Activated CD4-positive, alpha-beta memory T cell treated with anti-CD3 and anti-CD28 coated beads, Interleukin-2, amount 10 ng/mL, durations not matched to agents 7 days and 5 days (primary cell): ENCODE measurements at places on chromosomes 4 and X. TPM values are rescaled to one million over a fixed set of nuclear protein-coding genes. Genes with fewer than 3 reads are reported as not detected.

DNA sequence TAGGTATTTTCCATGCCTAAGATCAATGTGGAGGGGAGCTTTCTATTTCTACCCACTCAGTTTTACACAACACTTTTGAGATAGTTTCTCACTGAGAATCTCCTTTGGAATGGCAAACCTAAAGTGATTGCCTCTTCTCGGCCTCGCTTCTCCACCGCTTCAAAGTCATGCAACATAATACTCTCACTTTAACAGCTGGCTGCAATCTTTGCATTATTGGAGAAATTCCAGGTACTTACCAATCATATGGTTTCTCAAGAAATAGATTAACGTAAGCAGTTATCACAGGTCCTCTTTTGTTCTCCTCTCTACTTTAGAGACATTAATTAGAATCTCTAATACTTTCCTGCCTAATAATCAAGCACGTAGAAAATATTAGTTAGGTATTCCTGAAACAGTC, 3.7 kb upstream of the IL13RA2 start:
- no peak for DNase-seq

GRCh38 chr4:10115797-10116568, 616 bp downstream of the WDR1 start:
- DNase-seq = peak; percentile 84

DNA sequence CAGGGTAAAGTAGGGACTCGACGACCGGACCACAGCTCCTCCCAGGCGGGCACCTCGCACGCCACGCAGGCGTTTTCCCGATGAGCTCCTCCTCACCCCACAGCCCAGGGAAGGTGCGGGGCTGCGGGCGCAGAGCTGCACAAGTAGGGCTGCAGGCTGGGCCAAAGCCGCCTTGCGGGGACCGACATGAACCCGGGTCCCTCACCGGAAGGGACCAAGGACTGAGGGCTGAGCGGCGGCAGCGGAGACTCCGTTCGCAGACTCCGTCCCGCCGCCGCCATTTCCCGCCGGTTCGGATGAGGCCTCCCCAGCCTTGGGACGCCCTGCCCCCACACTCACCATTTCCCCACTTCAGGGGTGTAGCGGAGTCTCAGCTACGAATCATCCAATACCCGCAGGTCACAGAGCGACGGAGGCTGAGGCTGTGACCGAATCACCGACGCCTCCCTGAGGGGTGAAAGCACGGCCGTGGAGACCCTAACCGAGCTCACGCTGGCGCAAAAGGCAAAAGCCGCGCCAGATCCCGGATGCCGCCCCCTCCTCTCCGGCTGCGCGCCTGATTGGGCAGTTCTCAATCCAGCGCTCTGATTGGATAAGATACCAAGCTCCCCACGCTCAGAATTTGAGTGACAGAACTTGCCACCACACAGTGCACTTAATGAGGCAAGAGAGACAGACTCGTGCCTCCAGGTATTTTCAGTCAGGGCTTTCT, at the start of gene ZNF732:
TSS of gene ZNF732 (minus strand) at position 506 of the 712 bp plus-strand sequence. CDS start at position 342, 164 bp downstream.
- no peak for DNase-seq

- DNase-seq = no peak
Measured at GRCh38 chr4:112130906-112131305, 14.3 kb upstream of the FAM241A start.

The ABCG2 gene
- total RNA-seq = 1.0 TPM

- no peak for DNase-seq
Measured at GRCh38 chr4:85828027-85828890, 353.3 kb downstream of the ARHGAP24 start.

- no peak for DNase-seq
Measured at GRCh38 chr4:103123114-103123513, 23.5 kb upstream of the BDH2 start.

GRCh38 chr4:150584111-150584915, 2.4 kb downstream of the MAB21L2 start:
- DNase-seq = no peak

The NDST3 gene
- not detected for total RNA-seq

DNA sequence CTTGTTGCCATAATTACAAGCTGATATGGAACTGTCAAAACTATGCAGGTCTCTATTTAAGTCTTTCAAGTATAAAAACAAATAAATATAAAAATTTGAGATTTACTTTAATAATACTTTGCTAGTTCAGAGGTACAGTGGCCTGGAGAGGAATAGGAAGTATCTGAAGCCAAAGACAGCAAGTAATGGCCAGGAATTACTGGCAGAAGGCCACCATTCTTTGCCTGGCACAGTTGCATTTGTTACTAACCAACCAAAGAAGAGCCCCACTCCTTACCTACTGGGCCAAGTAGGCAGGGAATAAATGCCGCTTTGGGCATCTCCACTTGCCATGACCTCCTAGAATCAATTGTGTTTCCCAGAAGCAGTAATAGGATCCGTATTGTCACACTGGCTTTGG, 13.8 kb upstream of the ADAMTS3 start:
- DNase-seq = no peak

DNA sequence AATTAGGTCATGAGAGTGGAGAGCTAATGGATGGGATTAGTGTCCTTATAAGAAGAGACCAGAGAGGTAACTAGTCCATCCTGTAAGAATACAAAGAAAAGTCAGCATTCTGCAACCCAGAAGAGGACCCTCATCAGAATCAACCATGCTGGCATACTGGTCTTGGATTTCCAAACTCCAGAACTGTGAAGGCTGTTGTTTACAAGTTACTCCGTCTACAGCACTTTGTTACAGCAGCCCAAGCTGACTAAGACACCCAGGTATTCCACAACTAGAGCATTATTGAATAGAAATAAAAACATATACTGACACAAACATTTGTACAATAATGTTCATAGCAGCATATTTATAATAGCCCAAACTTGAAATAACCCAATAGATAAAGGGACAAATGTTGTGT, 9.2 kb downstream of the TMEM156 start:
- no peak for DNase-seq

- DNase-seq = no peak
Measured at GRCh38 chr4:189098932-189099696, 841.6 kb upstream of the FRG1 start.

DNA sequence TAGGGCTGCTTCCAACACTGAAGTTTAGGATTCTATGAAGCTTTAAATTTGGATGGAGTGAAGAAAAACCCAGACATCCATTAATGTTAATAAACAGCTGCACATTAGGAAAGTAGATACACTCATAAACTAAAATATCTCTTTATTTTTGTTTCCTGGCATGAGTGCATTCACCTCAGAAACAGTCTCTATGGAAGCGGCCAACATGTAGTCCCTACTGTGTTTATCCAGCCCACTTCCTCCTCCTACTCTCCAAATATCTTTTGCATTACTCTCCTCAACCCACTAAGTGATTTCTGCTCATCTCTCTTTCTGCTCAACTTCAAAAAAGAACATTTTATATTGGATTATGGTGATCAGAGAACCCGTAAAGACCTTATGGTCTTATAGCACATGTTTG, 180.3 kb upstream of the MXRA5 start:
- DNase-seq = no peak

DNA sequence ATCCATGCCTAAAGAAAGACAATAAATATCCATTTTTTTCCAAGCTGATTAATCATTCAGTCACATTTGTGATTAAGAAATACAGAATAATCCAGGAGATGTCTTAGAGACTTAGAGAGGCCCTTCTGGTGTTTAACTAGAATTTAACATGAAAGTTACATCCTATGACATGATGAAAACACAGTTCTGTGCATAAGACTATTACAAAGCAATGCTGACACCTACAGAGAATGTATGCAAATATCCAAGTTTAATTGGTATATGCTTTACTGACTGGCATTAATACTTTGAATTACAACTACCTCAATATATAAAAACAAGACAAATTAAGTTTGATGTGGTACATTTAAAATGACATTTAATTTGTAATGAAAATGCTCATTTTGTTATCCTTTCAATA, 17.8 kb upstream of the TLL1 start:
- DNase-seq = no peak

The RAB9B gene
- total RNA-seq = 0.45 TPM

GRCh38 chr4:4950561-4951290, 68.5 kb downstream of the CYTL1 start:
- no peak for DNase-seq

The GPR119 gene
- not detected for total RNA-seq

The NAA11 gene
- not detected for total RNA-seq

DNA sequence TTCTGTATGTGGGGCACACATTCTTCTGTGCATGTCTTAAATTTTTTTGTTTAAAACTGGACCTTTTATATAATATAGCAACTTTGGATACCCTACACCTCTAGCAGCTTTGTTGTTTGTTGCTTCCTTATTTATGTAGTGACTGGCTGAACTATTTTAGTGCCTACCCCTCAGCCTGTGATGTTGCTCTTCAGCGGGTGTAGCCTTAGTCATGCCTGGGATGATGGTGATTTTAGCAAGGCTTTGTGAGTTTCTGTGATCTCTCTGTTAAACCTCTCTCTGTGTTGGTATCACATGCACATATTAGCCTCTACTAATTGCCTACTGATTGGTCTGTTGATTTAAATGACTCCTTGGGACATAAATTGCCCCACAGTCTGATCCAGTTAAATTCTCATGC, 22.8 kb downstream of the USP9X start:
- no peak for DNase-seq

DNA sequence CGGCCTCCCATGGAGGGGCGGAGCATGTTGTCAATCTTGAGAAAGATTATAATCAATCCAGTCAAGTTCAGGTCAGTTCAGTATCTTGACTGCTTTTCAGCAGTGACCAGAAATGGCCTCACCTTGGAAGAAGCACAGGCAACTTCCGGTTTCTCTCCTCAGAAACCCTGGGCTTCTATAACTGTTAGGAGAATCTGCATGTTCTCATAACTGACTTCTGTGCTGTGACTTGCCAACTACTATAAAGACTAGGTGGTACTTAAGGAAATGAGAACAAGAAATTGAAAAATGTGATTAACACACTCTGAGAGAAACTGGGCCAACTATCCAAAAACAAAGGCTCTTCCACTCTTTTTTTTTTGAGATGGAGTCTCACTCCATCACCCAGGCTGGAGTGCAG, 35.9 kb upstream of the TLR3 start:
- DNase-seq = no peak

The XAGE2 gene
- not detected for total RNA-seq

DNA sequence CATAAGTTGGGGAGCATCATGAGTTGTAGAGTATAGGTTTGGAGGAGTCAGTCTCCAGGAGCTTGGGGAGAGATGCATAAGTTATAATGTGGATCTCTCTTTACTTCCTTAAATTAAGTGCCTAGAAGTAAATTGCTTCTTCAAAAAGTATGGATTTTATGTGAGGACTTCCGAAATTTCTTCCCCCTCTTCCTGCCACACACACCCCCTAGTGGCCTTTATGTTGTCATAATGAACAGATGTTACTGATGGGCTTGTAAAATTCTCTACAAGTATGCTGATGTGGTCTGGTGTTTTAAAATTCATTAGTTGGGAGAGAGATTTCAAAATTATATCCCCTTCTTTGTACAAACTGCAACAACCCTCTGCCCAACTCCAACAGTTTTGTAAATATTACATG, 2.3 kb upstream of the METTL14 start:
- DNase-seq = no peak

- no peak for DNase-seq
Measured at GRCh38 chrX:46793386-46794143, 34.6 kb upstream of the SLC9A7 start.

DNA sequence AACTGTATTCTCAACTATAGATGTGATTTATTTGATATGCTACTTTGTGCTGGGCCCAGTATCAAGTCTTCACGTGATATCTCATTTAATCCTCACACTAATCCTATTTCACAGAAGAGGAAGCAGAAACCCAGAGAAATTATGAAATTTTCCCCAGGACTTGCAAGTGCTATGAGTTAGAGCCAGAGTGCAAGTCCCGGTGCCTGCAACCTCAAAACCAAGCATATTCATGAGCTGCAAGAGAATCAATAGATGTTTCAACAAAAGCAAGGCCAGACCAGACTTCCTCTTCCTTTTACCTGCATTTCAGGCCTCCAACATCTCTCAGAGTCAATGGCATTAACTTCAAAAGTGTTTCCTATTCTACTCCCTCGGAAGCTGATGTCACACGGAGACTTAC, 92.2 kb upstream of the GATB start:
- no peak for DNase-seq

The CENPVL1 gene
- total RNA-seq = not detected

The LRAT gene
- not detected for total RNA-seq

DNA sequence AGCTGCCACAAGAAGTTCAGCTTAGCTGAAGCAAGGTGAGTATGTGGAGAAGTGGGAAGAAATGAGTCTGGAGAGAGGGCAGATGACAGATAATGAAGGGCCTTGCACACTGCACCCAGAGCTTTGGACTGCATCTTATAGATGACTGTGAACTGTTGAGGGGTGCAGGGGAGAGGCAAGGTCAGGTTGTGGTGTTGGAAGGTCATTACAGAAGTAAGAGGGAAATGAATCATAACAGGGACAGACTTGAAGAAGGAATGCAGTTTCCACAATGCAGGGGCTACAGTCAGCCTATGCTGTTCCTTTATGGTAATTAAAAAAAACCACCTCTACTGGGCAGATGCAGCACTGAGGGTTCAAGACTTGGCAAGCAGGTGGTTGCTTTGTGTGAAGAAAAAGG, 4.8 kb upstream of the IGFBP7 start:
- no peak for DNase-seq

The PPP2R2C gene
- not detected for total RNA-seq

The SCRG1 gene
- not detected for total RNA-seq

DNA sequence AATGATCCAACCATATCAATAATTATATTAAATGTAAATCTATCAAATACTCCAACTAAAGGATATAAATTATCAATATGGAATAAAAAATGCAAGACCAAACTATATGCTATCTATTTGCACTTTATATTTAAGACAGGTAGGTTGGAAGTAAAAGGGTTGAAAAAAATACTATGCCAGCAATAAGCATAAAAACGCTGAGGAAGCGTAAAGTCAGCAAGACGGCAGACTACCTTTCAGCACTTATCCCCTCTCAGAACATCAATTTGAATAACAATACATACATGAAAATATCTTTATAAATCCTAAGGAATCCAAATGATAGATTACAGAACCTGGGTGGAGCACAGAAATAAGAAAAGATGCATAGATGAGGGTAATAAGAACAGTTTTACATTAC, 14.0 kb upstream of the GABRA3 start:
- DNase-seq = no peak

The RHOH gene
- total RNA-seq = 125 TPM

- DNase-seq = no peak
Measured at GRCh38 chrX:42755815-42756214, 22.1 kb downstream of the PPP1R2C start.

GRCh38 chrX:27889878-27890277, 82.1 kb downstream of the MAGEB10 start:
- DNase-seq = no peak

GRCh38 chr4:152936446-152937335, 568 bp downstream of the FHDC1 start:
- DNase-seq = no peak

DNA sequence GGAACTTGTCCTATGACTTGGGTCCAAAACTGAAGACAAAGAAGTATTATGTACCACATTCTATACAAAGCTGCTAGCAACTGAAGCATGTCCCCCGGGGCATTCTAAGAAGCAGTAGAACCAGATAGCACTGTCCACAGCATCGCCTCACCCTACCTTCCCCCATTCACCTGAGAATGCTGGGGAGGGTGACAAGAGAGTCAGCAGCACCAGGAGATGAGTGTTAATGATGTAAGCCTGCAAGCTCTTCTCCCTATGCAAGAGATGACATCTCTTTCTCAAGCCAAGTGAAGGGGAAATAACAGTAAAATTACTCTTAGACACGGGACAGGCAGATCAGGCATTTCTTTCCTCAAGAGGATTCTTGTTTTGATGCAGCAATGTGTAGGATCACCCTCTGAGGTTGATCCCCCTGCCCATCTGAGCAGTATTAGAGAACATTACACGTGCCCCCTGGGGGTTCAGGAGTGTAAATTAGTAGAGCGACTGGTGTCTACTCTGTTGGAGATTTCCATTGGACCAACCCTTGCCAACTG, 13.9 kb upstream of the TLR1 start:
- no peak for DNase-seq
